ENCODE measurements at places on chromosomes 2 and 18.

- DNase-seq = no peak
Observed at GRCh38 chr2:127884436-127884835, 1.3 kb downstream of the AMMECR1L start.

DNA sequence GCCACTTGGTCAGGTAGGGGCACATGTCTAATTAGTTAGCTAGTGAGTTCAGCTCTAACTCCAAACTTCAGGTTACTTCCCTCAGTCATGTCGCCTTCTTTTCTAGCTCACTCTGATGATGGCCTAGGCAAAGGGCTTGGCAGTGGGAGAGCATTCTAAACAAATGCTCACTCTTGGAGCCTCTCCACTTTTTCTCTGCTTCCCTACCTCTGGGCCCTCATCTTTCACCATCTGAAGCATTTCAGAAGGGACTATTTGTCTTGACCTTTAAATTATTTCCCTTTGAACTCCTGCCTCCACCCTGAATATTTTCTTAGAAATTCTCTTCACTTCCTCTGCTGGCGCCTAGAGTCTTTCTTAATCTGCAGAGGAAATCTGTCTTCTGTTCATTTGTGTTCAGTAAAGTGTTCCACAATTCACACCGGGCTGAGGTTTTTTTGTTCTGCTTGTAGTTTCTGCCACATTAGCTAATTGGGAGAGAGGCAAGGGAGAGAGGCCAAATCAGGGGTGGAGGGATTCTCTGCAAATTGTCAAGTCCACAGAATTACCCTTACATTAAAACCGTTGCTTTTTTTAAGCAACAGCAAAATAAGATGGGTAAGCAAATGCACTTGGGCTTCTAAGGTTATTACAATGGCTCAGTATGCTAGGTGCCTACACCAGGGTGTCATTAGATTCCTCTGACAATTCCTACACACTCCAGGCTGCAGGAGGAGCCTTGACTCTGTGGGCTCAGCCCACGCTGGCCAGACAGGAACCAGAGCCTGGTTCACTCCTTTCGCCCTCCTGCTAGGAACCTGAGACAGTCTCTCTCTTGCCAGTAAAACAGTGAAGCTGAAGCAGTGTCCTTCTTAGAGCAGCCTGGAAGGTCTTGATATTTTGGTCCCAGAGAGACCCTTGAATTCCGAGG is 5.5 kb downstream of the MSGN1 start:
- DNase-seq = no peak

DNA sequence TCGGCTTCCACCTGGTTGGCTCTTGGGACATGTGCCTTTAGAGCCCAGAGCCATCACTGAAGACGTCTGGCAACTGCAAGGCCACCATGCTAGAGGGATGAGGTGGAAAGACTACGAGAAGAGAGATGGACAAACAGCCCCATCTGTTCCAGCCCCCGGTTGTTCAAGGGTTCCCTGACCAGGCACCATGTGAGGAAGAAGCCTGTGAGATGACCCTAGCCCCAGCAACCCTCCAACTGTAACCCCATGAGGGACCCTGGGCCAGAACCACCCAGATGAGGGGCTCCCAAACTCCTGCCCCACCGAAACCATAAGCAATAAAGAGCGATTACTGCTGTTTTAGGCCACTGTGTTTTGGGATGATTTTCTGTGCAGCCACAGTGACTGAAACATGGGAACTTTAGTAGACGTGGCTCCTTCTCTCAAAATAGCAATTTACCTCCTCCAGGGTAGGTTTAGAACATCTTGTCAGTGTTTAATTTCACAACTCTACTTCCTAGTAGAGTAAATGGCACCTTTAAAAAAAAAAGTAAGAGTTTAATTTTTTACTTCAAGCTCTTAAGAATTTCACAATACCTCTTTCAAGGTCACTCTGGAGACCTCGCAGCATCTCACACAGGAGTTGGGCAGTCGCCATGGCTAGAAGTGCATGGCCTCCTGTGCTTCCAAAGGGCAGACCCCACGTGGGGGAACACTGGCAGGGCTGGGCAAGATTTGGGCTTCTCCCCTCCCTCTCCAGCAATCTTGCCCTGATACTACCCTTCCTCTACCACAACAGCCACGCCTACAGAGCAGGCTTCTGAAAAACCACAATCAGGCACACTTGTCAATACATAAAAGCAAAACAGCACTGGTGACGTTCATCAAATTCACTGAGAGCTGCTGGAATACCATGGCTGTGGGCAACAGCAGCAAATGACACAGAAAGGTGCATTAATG is 48.8 kb downstream of the TMEM163 start:
- no peak for DNase-seq

DNA sequence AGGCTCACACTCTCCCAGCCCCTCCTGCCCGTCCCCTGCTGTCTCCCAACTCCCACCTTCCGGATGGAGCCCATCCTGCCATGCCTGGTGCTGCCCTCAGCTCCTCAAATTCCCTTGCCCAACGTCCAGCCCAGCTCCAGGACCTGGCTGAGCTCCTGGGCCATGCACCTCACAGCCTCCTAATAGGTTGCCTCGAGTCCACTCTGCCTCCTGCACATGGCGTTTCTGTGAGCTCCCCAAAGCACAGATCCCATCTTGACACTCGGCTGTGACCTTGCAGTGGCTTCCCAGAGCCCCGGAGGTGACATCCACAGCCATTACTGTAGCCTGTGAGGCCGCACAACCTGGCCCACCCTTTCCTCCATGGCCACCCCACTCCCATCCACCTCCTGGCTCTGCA is 191.9 kb upstream of the SALL3 start:
- DNase-seq = no peak

- no peak for DNase-seq
Observed at GRCh38 chr18:62578980-62579511, 56.2 kb downstream of the ZCCHC2 start.

GRCh38 chr2:15771124-15771523 is 169.2 kb upstream of the MYCN start:
- no peak for DNase-seq

GRCh38 chr18:68354176-68354575 is 360.7 kb downstream of the TMX3 start:
- DNase-seq = no peak

- DNase-seq = no peak
Observed at GRCh38 chr2:142876423-142876822, 1.0 kb upstream of the KYNU start.

DNA sequence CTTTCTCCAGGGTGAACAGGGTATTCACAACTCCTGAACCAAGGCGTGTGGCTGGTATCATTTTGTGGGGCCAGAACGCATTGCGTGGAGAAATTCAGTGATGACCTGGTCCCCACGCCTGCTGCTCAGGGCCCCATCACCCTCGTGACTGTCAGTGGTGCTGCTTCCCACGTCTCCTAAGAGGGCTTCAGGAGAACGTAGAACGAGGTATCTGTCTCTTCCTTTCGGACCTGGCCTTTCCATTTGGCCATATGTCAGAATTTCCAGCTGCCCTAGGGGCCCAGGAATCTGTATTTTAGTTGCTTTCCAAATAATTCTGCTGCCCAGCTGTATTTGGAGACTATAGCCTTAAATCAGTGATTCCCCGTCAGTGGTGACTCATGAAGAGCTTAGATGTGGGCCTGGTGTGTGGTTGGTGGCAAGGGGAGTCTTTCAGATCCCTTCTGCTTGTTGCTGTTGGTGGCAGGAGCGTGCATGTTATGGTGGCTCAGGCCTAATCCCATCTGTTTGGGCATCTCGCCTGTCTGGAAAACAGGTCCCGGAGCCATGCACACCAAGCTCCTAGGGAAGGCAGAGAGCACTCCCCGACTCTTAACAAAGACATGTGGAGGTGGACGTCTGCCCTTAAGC is 56.4 kb downstream of the NPAS2 start:
- DNase-seq = no peak

- DNase-seq = no peak
Observed at GRCh38 chr2:134152045-134153010, 101.5 kb upstream of the MGAT5 start.

GRCh38 chr2:208017721-208018120 is 7.6 kb downstream of the PLEKHM3 start:
- no peak for DNase-seq

GRCh38 chr18:56315363-56315762 is 323.0 kb downstream of the TXNL1 start:
- DNase-seq = no peak

- DNase-seq = no peak
Observed at GRCh38 chr2:74930811-74931486, 27.5 kb upstream of the POLE4 start.

DNA sequence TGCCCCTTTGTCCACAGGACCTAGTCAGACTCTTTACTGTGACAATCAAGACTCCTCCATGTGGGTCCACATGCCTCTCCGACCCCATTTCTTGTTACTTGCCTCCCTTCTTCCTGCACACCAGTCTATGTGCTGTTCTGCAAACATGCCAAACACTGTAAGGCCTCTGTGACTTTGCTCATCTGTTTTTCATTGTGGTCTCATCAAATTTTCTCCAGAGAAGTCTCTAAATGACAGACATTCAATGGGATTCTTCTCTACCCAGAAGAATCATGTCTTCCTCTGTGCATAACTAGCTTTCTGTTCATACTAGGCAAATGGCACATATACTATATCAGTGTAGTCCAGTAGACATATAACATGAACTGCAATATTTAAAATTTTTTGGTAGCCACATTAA is 43.0 kb upstream of the KCNE4 start:
- no peak for DNase-seq

GRCh38 chr18:706405-706804 is 6.0 kb downstream of the ENOSF1 start:
- DNase-seq = no peak

DNA sequence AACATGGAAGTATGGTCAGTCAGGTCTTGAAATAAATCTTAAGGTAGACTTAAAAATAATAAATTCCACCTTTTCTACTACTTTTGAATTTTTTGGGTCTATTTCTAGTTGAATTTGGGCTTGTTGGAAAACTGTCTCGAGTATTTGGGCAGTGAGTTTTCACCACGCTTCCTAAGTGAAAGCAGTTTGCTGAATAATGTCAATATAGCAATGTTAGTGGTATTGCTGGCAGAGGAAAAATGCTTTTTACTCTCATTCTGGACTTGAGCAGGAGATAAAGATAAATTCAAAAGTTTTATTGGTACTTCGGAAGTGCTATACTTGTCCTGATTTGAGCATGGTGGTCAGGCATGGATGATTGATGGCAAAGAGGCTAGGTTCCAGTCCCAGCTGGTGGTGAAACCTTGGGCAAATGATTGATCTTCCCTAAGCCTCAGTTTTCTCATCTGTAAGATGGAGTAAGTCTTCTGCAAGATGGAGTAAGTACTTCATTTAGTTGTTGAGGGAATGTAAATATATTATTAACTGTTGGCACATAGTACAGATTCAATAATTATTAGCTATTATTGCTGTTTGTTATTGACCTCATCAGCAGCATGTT is 503.5 kb upstream of the ZEB2 start:
- DNase-seq = no peak

DNA sequence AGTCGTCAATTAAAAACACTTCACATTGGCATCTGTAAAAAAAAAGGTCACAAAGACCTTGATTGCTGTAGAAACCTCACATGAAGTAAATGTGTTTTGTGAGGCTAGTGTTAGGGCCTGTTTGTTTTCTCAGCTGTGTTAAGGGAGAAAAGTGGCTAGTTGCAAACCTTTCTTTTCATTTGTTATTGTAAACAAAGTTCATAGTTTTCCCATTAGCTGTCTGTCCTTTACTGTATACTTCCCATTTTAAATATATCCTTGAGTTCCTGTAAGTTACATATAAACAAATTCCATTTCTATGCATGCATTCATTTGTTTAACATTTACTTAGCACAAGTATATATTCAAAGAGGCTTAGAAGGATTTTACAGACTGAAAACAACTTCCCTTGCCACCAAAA is 1250.2 kb downstream of the LRP1B start:
- no peak for DNase-seq

- DNase-seq = no peak
Observed at GRCh38 chr2:224023188-224023587, 15.9 kb downstream of the SERPINE2 start.

GRCh38 chr2:114400890-114401289 is 41.6 kb upstream of the DPP10 start:
- no peak for DNase-seq

GRCh38 chr18:68676913-68677312 is 38.0 kb downstream of the TMX3 start:
- DNase-seq = no peak

DNA sequence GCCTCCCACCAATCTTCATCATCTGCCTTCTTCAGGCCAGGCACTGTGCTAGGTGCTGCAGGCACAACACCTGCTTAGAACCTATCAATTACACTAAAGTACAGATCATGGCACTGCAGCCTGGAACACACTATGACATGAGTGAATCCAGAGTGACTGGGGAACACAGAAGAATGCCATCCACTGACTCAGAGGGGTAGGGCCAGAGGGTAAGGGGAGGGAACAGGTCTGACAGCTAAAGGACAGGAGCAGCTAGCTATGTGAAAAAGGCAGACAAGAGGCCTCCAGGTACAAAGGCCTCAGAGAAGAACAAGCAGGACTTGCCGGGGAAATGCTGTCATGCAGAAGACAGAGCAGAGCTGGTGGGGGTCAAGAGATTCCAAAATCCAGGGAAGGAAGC is 53.3 kb upstream of the ACAA2 start:
- DNase-seq = no peak

DNA sequence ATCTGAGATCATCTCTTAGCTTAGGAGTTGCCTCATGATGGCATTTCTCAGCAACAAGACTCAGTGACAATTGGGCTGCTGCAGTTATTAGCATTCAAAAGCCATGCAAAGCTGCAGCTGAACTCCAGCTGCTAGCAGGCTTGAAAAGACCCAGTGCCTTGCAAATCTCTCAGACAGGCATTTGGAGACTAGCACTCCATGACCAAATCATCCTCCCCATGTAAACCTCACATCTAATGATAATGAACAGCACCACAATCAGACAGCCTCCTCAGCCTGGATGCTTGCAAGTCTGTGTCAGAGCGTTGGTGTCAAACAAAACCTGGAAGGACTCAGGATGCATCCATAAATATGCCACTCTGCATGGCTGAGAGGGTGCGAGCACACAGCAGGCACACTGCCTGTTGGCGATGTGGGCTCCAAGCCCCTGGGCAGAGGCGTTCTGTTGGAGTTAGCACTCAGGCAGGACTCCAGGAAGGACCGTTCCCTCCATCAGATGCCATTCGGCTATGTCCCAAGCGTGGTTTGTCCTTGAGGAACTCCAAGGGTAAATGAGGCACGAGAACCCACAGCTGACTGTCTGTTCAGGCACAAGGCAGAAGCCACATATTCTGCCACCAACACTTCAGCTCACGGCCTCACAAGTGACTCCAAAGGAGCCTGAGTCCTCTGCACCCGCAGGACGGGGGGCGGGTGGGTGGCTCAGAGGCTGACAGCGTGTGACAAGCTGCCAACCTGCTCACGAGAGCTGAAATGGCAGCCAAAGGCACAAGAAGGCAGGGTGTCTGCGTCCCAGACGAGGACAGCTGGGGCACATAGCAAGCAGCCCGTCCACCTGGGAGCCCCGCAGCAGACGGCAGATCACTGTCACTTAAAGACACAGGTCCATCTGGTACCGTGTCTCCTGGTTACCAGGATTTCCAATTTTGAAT is 183.8 kb downstream of the MYT1L start:
- DNase-seq = no peak
